ENCODE measurements at places on chromosomes 13 and 19. TPM values are rescaled to one million over a fixed set of nuclear protein-coding genes. Genes with fewer than 3 reads are reported as not detected.

The LILRB2 gene
- not detected for total RNA-seq

The SLC7A10 gene
- 1.4 TPM for total RNA-seq

The LILRA5 gene
- not detected for total RNA-seq

The IL12RB1 gene
- not detected for total RNA-seq

The DKKL1 gene
- 2.0 TPM for total RNA-seq

The ZNF730 gene
- 26.2 TPM for total RNA-seq

GRCh38 chr13:20940083-20940482 is 37.5 kb upstream of the XPO4 start:
- no peak overlapping the region for H3K27ac ChIP-seq
- no peaks in the 10 kb centered on the region for H3K36me3 ChIP-seq
- no peak overlapping the region for H3K4me3 ChIP-seq

DNA sequence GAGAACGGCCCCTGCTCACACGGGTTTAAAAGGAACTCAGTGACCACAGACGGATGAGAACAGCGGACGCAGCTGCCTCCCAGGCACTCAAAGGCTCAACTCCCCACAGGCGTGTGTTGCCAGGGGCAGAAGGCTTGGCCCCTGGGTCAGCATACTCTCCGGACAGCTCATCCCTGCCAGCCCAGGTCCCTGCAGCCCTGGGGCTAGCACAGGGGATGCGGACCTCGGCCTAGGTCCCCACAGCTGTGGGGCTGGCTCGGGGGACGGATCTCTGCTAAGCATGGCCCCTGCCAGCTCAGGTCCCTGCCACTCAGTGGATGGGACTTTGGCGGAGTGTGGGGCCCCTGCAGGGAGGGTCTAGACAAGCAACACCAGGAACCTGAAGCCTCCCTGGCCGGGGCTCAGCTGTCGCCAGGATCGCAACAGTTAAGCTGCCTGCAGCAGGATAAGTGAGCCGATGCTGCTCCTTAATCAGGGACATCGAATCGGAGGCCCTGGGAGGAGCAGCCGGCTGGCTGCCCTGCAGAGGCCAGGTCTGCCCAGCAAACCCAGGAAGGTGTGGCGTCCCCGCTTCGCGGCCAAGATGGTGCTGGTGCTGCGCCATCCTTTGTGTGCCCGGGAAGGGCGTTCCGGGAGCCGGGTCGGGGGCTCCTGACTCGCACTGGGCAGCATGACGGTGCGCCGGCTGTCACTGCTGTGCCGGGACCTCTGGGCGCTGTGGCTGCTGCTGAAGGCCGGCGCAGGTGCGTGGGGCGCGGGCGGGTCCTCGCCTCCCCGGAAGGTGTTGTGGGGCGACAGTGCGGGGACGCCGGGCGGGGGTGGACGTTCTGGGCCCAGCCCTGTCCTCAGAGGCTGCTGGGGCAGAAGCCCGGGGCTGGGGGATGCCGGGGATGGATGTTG is 32.5 kb downstream of the MCF2L start:
- H3K27me3 ChIP-seq: no peaks in the 10 kb centered on the region
- H3K4me3 ChIP-seq: peak overlapping the region; percentile 88
- DNase-seq: peak; percentile 65
- H3K4me1 ChIP-seq: peaks cover 47% of the 10 kb centered on the region
- H3K36me3 ChIP-seq: peaks cover 12% of the 10 kb centered on the region
- peak overlapping the region; percentile 96 for H3K27ac ChIP-seq

DNA sequence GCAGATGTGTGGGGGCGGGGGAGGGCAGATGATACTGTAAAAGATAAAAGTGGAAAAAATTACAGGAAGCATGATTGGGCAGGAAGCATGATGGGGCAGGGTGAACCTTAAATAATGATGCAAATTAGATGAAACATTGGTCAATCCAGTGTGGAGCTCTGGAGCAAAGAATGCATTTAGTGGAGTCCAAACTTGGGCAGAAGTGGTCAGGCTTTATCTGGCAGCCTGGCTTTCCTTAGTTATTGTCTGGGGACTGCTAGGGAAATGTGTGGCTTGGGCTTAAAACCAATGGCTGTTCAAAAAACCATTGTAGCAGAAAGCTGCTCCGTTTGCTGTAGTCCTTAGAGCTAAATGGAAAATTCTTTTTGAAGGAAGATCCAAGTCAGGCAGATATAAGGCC is 1077.3 kb upstream of the MIR17HG start:
- peaks cover 12% of the 10 kb centered on the region for H3K4me1 ChIP-seq
- H3K27ac ChIP-seq: no peak overlapping the region
- H3K27me3 ChIP-seq: no peaks in the 10 kb centered on the region
- DNase-seq: no peak
- H3K4me3 ChIP-seq: no peak overlapping the region
- H3K36me3 ChIP-seq: peaks cover 6% of the 10 kb centered on the region

DNA sequence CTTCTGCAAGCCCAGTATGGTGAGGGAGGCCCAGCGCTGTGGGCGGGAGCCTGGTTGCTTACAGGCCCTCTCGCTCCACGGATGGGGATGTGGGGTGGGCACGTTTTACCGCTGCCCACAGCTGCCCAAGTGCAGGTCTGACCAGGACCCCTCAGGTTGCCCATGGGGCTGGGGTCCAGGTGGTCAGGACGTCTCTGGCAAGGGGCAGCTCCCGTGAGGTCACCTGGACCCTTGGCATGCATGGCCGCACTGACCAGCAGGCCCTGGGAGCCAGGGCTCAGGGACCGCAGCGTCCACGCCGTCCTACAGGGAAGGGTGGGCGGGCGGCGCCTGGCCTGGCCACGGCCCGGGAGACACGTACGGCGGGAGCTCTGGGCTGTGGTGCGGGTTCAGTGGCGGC is 32.8 kb downstream of the GAS6 start:
- no peak overlapping the region for H3K4me3 ChIP-seq
- no peak for DNase-seq
- H3K27me3 ChIP-seq: no peaks in the 10 kb centered on the region

GRCh38 chr13:22176968-22177520 is 506.2 kb downstream of the FGF9 start:
- H3K4me1 ChIP-seq: no peaks in the 10 kb centered on the region
- H3K27ac ChIP-seq: no peak overlapping the region

- H3K36me3 ChIP-seq: peaks cover 21% of the 10 kb centered on the region
- H3K27me3 ChIP-seq: no peaks in the 10 kb centered on the region
- no peak overlapping the region for H3K4me3 ChIP-seq
Observed at GRCh38 chr13:113979791-113980471, 6.1 kb upstream of the C13orf46 start.

- peaks cover 52% of the 10 kb centered on the region for H3K36me3 ChIP-seq
- H3K4me1 ChIP-seq: no peaks in the 10 kb centered on the region
Observed at GRCh38 chr19:57566396-57567265, 7.0 kb upstream of the ZNF550 start.

- no peaks in the 10 kb centered on the region for H3K4me1 ChIP-seq
- no peaks in the 10 kb centered on the region for H3K36me3 ChIP-seq
- H3K27ac ChIP-seq: no peak overlapping the region
- no peak for DNase-seq
- H3K27me3 ChIP-seq: peaks cover 9% of the 10 kb centered on the region
Observed at GRCh38 chr13:102128216-102128810, 273.5 kb downstream of the FGF14 start.

GRCh38 chr13:49649244-49649962 is 21.1 kb downstream of the ARL11 start:
- no peaks in the 10 kb centered on the region for H3K36me3 ChIP-seq
- no peak overlapping the region for H3K27ac ChIP-seq
- H3K4me3 ChIP-seq: no peak overlapping the region

- H3K4me1 ChIP-seq: no peaks in the 10 kb centered on the region
- no peak overlapping the region for H3K27ac ChIP-seq
- H3K36me3 ChIP-seq: no peaks in the 10 kb centered on the region
- H3K4me3 ChIP-seq: no peak overlapping the region
- DNase-seq: no peak
- peaks cover 17% of the 10 kb centered on the region for H3K27me3 ChIP-seq
Observed at GRCh38 chr19:18815673-18816072, 16.1 kb upstream of the UPF1 start.

DNA sequence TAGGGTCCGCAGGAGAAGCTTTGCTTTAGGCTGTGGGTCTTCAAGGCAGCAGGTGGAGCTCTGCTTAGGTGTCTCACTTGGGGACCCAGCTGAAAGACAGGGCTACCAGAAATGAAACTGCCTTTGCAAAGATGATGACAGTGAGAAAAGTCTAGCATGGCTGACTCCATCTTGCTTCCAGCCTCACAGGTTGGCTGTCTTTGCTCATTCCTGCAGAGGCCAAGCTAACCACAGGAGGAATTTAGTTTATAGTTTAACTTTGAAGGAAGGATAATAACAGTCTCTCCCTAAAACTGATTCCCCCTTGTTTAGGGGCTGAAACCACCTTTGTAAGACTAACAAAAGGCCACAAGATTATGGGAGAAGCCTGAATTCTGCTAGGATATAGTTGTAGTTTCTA is 252.4 kb downstream of the UQCRFS1 start:
- DNase-seq: no peak
- H3K27me3 ChIP-seq: peaks cover 2% of the 10 kb centered on the region
- H3K4me3 ChIP-seq: no peak overlapping the region
- H3K27ac ChIP-seq: no peak overlapping the region

DNA sequence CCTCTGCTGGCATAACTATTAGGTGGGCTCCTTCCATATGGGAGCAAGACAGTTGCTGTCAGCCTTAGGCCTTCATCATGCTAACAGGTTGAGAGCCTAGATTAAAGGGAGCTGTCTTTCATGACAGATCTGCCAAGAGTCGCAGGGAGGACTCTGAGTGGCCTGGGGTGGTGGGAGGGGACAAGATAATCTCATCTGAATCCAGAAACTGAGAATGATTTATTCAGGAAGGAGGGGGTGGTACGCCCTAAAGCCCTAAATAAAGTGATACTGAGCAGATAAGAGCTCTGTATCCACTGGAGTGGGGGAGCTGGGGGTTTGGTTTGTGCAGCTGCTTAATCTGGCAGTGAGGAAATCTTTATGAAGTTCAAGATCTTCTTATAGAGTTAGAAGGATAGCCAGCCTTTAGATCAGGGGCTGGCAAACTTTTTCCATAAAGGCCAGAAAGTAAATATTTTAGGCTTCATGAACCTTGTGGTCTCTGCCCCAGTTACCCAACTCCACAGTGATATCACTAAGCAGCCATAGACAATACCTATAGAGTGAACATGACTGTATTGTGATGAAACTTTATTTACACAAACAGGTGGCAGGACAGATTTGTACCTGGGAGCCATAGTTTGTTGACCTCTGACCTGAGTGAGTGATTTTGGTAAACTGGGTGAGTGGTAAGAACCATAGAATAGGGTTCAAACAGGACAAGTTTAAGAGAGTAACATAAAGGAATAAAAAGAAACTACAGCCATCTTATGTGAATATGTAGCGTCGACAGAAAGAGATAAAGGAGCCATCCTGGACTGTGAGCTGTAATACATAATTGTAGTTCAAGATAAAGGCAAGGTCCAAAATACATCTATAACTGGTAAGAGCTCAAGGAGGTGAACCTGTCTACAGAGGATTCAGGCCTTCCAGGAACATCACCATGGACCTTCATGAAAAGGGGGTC is 9.8 kb upstream of the STK24 start:
- no peak for DNase-seq
- peaks cover 20% of the 10 kb centered on the region for H3K4me1 ChIP-seq
- no peak overlapping the region for H3K4me3 ChIP-seq
- no peaks in the 10 kb centered on the region for H3K27me3 ChIP-seq

- H3K4me1 ChIP-seq: peaks cover 8% of the 10 kb centered on the region
- H3K27ac ChIP-seq: no peak overlapping the region
- no peak overlapping the region for H3K4me3 ChIP-seq
- H3K27me3 ChIP-seq: peaks cover 15% of the 10 kb centered on the region
Observed at GRCh38 chr19:3606174-3606689, 443 bp downstream of the TBXA2R start.

- no peak overlapping the region for H3K4me3 ChIP-seq
- no peak overlapping the region for H3K27ac ChIP-seq
- H3K36me3 ChIP-seq: no peaks in the 10 kb centered on the region
Observed at GRCh38 chr19:45172173-45172572, 5.9 kb downstream of the TRAPPC6A start.

DNA sequence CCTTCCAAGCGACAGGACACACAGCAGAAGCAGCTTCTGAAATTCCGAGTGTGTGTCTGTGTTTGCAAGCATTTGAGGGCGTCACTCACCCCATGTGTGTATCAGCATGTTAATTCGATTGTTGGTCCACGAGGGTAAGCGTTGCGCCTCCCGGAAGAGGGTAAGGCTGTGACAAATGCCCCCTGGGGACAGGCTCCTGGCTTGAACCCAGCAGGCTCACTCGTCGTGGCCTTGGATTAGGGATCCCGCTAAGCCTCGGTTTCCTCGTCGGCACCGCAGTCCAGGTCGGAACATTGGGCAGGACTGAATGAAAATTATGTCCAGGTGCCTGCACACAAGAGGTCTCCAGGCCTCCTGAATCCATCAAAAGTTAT is 606 bp upstream of the STXBP2 start:
- DNase-seq: no peak
- H3K4me3 ChIP-seq: peak overlapping the region; percentile 76
- H3K4me1 ChIP-seq: no peaks in the 10 kb centered on the region
- no peaks in the 10 kb centered on the region for H3K36me3 ChIP-seq

GRCh38 chr13:19960653-19960976 is 2.1 kb downstream of the ZMYM2 start:
- peak overlapping the region; percentile 99 for H3K4me3 ChIP-seq
- H3K36me3 ChIP-seq: peaks cover 3% of the 10 kb centered on the region
- H3K27ac ChIP-seq: no peak overlapping the region
- DNase-seq: no peak

GRCh38 chr19:2255982-2256685 is at the start of gene JSRP1:
TSS of gene JSRP1 (minus strand) at chr19:2256417. CDS start at chr19:2255314, 1,103 bp downstream.
- peak within 1 kb of the TSS; percentile 65 for H3K4me3 ChIP-seq
- peaks cover 13% of the 10 kb centered on the region for H3K27me3 ChIP-seq
- no peaks in the 10 kb centered on the region for H3K36me3 ChIP-seq

- H3K27ac ChIP-seq: no peak overlapping the region
- DNase-seq: no peak
- H3K27me3 ChIP-seq: no peaks in the 10 kb centered on the region
- H3K4me1 ChIP-seq: no peaks in the 10 kb centered on the region
- H3K36me3 ChIP-seq: no peaks in the 10 kb centered on the region
- no peak overlapping the region for H3K4me3 ChIP-seq
Observed at GRCh38 chr13:44726214-44726613, 150.1 kb upstream of the TSC22D1 start.

GRCh38 chr13:96825653-96826052 is 168.6 kb downstream of the OXGR1 start:
- no peaks in the 10 kb centered on the region for H3K27me3 ChIP-seq
- H3K27ac ChIP-seq: no peak overlapping the region
- H3K36me3 ChIP-seq: no peaks in the 10 kb centered on the region
- H3K4me3 ChIP-seq: no peak overlapping the region

Measured in neural crest cell (in vitro differentiated cells).